ENCODE measurements at places on chromosomes 2 and 18.

DNA sequence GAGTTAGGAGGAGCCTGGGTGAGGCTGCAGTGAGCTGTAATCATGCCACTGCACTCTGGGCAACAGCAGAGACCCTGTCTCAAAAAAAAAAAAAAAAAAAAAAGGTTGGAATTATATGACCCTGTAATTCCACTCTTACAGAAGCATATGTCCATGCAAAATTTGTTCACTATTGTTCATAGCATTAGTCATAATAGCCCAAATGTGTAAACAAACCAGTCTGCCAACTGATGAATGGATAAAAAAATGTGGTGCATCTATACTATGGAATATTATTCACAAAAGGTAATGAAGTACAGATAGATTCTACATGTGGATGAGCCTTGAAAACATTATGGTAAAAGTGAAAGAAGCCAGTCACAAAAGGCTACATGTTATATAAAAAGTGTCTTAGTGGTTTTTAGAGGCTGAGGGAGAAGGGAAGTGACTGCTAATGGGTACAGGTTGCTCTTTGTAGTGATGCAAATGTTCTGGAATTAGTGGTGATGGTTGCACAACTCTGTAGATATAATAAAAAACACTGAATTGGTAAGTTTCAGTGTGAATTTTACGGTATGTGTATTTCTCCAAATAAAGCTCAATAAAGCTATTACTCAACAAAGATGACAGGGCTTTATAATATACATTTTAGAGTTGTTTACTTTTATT, 9.4 kb downstream of the COA5 start:
- no peak for DNase-seq

DNA sequence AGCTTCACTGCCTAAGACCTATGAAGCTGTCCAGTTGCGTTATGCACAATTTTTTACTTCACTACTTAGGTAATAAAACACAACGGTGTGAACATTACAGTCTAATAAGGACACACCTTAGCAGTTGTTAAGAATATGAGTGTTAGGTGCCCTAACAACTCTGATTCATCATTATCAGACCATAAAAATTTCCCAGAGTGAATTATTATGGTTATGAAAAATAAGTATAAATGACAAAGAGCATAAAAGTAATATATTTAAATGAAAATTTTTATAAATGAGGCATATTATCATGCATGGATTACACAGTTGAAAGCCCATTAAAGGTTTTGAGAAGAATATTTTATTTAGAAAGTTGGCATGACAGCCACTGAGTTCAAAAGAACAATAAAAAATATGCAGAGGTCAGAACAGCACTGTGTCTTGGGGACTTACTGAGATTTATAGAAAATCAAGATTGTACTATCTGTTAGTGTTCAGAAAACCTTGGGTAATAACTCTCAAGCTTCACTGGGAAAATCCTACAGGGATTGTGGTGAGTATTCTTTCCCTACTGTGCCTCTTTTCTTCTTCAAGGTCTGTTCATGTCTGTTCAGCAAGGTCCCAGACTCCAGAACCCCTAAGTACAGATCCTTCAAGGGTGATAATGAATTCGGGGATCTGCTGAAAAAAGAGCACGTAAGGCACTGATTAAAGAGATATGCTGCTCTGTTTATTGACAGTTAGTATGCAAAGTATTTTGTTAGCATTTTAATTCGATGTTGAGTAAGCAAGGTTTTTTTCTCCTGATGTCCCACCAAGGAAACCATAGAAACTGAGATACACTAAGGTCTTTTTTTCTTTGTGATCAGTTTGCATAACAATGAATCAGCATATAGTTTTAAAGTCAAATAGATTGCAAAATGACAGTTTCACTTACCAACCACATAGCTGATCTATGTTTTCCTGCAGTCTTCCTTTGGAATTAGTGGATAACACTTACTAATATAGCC, 250.0 kb downstream of the DSEL start:
- DNase-seq, result no peak

DNA sequence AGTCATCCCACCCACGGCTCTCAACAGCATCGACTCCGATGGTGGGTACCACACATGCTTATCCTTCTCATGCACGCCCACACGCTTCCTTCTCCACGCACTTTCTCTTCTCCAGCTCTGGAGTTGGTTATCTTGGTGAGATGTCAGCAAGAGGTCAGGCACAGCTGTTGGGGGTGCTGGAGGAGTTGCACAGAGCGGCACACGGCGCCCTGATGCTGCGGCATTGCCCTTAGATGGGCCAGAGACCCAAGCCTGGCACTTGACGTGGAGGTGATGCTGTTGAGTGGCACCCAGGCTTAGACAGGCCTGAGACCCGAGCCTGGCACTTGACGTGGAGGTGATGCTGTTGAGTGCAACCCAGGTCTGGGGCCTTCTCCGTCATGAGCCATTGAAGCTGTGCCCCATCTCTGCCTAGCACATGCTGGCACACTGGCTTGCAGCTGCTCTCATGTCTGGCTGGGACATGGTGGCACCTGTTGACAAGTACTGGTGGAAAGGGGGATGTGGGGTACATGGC, 83.2 kb downstream of the DGKD start:
- no peak for DNase-seq

DNA sequence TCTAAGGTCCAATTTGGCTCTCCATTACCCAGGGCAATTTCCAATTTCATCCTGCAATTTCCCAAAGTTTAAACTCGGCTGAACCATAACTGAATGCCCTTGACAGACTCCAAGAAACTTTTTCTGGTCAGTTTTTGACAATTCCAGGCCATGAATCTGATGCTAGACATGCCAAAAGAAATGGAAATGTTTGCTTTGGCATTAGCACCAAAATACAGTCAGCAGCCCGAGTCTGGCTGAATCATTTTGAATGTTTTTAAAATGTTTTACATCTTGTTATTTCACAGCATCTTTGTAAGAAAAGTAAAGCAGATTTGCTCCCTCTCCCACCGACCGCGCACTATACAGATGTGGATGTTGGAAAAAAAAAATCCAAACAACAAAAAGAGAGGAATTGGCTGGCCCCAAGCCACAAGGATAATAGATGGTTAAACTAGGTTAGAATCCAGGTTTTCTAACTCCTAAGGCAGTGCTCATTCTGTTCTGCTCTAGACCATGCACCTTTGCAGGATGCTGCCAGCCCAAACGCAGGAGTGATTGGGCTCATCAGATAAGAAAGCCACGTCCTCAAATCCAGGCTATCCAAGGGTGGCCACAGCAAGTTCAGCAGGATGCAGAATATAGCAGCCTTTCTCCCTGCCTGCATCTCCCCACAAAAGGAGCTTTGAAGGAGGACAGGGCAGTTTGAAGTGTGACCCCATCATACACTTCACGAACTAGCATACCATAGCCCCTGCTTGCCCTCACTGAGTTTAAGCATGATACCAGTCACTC, 167.5 kb downstream of the ALK start:
- no peak for DNase-seq

GRCh38 chr2:69436596-69436937, 668 bp downstream of the NFU1 start:
- DNase-seq, result peak; percentile 21

DNA sequence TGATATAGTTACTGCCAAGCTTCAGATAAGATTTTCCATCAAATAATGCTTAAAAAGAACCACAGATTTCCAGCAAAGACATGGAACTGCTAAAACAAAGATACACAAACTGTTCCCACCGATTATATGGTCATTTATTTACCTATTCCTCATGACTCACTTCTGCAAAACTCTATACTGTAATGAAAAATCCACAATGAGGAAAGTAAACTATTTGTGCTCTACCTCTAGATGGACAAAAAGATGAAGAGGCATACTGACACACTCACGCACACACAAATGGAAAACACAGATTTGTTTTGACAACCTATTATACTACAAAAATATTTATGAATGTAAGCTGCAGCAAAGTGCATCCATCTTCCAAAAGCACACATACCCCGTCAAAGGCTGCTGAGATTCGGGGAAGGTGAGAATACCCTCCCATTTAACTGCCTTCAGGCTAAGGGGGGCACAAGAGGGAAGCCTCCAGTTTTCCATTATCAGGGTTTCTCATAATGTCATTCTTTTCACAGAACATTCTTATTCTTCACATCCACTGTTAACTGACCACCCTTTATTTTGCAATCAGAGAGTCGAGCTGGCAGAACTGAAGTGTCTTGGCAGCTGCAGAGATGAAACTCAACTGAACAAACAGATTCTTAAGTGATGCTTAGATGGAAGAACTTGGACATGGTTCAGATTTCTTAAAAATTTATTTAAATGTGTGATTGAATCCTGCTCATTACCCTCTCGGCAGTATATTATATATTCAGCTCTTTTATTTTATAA, 115.9 kb upstream of the TANK start:
- DNase-seq, result no peak

GRCh38 chr2:169732583-169733358, 861 bp upstream of the KLHL23 start:
- no peak for DNase-seq

GRCh38 chr2:176679061-176679669, 409.9 kb downstream of the MTX2 start:
- no peak for DNase-seq

DNA sequence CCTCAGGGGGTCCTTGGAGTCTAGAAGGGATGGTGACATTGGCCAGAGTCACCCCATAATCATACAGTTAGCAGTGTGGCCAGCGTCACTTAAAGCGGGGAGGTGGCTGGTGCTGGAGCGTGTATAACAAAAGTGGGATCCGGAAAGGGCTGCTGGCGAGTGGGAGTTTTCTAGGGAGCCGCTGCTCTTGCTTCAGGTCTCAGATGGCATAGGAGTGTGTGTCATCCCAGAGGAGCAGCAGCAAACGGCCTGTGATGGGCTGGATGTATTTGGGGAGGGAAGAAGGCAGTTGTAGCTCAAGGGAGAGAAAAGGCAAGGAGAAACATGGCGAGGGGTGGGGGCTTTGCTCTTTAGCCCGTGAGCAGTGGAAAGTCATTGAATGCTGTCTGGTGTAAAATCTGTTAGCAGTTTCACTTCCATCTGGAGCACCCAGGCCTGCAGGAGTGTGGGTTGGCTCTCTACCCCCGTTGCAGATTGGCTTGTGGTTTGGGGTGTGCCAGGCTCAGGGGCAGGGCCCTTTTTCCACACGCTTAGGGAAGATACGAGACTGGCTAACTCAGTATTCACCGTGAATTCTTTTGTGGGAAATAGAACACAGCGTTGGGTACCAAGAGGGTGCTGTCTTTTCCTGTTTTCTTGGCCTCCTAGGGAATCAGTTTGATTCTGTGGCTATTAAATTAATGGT, 120.5 kb downstream of the AGAP1 start:
- DNase-seq, result peak; percentile 81

- DNase-seq, result no peak
These were observed 62.1 kb upstream of the THSD7B start for GRCh38 chr2:136703214-136703613.

DNA sequence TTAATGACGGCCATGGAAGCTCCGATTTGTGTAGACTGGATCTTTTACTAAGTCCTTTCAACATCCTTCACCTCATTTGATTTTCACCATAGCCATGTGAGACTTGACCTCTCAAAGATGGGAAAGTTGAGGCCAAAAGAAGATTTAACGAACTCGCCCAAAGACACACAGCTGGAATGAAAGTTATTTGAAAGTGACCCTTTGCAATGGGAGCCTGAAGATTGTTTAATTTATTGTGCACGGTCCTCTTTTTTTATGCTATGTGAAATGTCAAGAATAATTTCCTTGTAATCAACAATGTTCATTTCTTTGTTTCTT, 58.0 kb upstream of the COPS8 start:
- no peak for DNase-seq

- DNase-seq, result no peak
These were observed 147.8 kb upstream of the ZNF236 start for GRCh38 chr18:76674596-76674995.

DNA sequence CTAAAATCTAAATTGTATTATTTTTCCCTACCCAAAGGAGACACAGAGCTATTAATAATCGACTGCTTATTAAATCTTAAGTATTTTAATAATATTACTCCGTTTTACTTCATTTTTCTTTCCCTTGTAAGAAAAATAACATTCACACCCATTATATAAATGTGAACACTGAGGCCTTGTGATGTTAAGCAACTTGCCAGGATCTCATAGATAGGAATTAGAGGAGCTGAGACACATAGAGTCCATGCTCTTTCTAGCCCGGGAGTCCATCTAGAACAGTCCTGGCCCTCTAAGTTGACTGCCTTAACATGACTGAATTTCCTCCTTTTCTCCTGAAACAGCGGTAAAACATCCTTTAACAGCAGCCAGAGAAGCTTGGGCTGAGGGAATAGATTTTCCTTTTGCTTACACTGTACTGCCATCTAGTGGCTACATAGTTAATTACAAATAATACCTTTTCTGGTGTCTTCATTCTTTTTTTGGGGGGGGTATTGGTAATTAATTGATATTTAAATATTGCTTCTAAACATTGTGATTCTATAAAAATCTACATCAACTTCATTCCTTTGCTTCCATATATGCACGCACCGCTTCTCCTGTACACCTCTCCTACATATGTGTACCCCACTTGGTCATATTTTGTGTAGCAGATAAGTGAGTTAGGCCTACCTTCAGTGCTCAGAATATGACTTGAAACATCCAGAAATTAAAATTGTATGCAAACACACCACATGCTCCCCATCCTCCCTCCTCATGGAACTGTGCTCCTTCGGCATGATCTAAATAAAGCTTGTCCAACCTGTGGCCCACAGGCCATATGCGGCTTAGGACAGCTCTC, 125.8 kb upstream of the HNMT start:
- DNase-seq, result peak; percentile 53

- DNase-seq, result no peak
These were observed 22.7 kb upstream of the LINC00305 start for GRCh38 chr18:64171576-64171975.

All from MM.1S (cell line).